ENCODE measurements at places on chromosomes 12 and 14. TPM values are rescaled to one million over a fixed set of nuclear protein-coding genes. Genes with fewer than 3 reads are reported as not detected.

CAPZA3 gene
- total RNA-seq = not detected

ASCL1 gene
- total RNA-seq = not detected

HELB gene
- total RNA-seq = 1.6 TPM

CNPY2 gene
- total RNA-seq = 143 TPM

PMCH gene
- total RNA-seq = 0.61 TPM

LPAR5 gene
- not detected for total RNA-seq

KCNK13 gene
- not detected for total RNA-seq

C1RL gene
- total RNA-seq = 12.2 TPM

CCDC175 gene
- not detected for total RNA-seq

WNT5B gene
- 0.46 TPM for total RNA-seq

ANKRD9 gene
- 22.8 TPM for total RNA-seq

STAT6 gene
- total RNA-seq = 58.1 TPM

HVCN1 gene
- 7.4 TPM for total RNA-seq

NT5DC3 gene
- 3.2 TPM for total RNA-seq

GPR162 gene
- 9.4 TPM for total RNA-seq

GNS gene
- total RNA-seq = 218 TPM

FBRSL1 gene
- total RNA-seq = 4.0 TPM

All from epithelial cell of umbilical artery (primary cell).